ENCODE measurements at places on chromosomes 3 and 15. TPM values are rescaled to one million over a fixed set of nuclear protein-coding genes. Genes with fewer than 3 reads are reported as not detected.

- no peak overlapping the region for H3K4me3 ChIP-seq
- no peaks in the 10 kb centered on the region for H3K36me3 ChIP-seq
- H3K27ac ChIP-seq: no peak overlapping the region
- no peak for DNase-seq
- H3K4me1 ChIP-seq: no peaks in the 10 kb centered on the region
- peaks cover 38% of the 10 kb centered on the region for H3K27me3 ChIP-seq
Measured at GRCh38 chr3:102248981-102249705, 185.7 kb upstream of the ZPLD1 start.

DNA sequence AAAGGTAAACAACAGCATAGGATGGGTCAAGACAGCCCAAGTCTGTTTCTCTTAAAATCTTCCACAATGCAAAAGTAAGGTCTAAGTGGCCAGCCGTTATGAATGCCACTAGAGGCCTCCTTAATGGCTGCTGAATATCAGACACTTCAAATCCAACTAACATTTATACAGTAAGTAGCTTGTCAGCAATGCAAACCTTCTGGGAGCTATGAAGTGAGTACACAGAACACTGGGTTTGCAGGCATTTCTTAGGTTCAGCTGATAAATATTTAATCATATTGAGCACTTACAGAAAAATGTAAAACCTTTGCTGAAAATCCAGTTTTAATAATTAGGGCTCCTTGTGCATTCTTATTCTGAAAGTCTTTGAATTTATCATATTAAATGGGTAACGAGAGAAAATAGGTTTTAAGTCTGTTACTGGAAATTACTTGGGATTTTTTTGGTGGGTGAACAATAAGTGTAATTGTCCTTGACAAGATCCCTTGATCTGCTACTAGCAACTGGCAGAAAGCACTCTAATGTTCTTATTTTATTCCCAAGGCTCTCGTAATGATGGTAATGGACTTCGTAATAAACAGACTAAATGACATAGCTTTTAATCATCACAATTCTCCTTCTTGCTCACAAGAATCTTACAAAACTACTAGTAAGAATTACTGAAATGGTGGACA lies 141.7 kb upstream of the GPR149 start:
- no peak overlapping the region for H3K4me3 ChIP-seq
- H3K27ac ChIP-seq: no peak overlapping the region
- H3K27me3 ChIP-seq: no peaks in the 10 kb centered on the region
- no peak for DNase-seq
- H3K36me3 ChIP-seq: no peaks in the 10 kb centered on the region

GRCh38 chr3:16315623-16316022 lies 50.6 kb downstream of the OXNAD1 start:
- no peak overlapping the region for H3K27ac ChIP-seq
- DNase-seq: no peak
- peaks cover 27% of the 10 kb centered on the region for H3K36me3 ChIP-seq
- no peak overlapping the region for H3K4me3 ChIP-seq

NAA50 gene
- 71.8 TPM for total RNA-seq

DNA sequence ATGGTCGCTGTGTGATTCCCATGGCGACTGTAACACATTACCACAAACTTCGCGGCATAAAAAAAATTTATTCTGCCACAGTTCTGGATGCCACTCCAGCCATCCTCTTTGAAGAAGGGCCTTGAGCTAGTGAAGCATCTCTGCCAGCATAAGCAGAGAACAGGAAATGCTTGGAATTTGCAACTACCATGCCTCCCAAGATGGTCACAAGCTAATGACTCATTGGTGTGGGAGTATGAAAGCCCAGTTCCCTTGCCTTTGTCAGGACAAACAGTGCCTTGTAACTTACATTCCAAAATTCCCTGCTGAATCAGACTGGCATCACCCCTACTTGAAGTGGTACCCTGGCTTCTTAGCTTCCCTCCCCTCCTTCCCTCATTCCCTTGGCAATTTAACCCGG lies 129.7 kb downstream of the PROS1 start:
- DNase-seq: no peak
- H3K4me1 ChIP-seq: peaks cover 30% of the 10 kb centered on the region
- peaks cover 7% of the 10 kb centered on the region for H3K27me3 ChIP-seq

EXD1 gene
- not detected for total RNA-seq

DNA sequence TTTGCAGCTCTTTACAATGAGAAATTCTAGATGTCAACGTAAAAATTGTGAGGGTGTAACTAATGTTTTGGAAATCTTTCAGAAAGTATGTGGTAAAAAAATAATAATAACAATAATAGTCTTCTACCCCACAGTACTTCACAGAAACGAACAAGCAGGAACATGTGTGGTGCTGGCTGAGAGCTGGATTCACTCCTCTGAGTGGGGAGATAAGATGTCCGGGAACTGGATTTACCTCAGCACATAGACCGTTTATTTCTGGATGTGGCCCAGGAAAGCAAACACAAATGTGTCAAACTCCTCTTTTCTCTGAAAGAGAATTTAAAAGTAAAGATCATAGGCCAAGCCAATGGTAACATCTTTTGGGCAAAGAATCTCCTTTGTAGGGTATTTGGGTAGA lies 103.4 kb downstream of the SLC49A4 start:
- H3K4me1 ChIP-seq: peaks cover 11% of the 10 kb centered on the region
- H3K4me3 ChIP-seq: no peak overlapping the region
- H3K27me3 ChIP-seq: peaks cover 19% of the 10 kb centered on the region
- H3K36me3 ChIP-seq: no peaks in the 10 kb centered on the region
- no peak overlapping the region for H3K27ac ChIP-seq

PPM1L gene
- 8.5 TPM for total RNA-seq

ATG3 gene
- total RNA-seq: 41.2 TPM

- H3K27ac ChIP-seq: no peak overlapping the region
- DNase-seq: no peak
- H3K36me3 ChIP-seq: no peaks in the 10 kb centered on the region
- peaks cover 19% of the 10 kb centered on the region for H3K27me3 ChIP-seq
Measured at GRCh38 chr3:35857004-35857403, 217.7 kb downstream of the ARPP21 start.

- peaks cover 8% of the 10 kb centered on the region for H3K4me1 ChIP-seq
- H3K4me3 ChIP-seq: no peak overlapping the region
- H3K27ac ChIP-seq: no peak overlapping the region
- no peaks in the 10 kb centered on the region for H3K36me3 ChIP-seq
Measured at GRCh38 chr15:93709708-93710107, 521.7 kb upstream of the MCTP2 start.

DNA sequence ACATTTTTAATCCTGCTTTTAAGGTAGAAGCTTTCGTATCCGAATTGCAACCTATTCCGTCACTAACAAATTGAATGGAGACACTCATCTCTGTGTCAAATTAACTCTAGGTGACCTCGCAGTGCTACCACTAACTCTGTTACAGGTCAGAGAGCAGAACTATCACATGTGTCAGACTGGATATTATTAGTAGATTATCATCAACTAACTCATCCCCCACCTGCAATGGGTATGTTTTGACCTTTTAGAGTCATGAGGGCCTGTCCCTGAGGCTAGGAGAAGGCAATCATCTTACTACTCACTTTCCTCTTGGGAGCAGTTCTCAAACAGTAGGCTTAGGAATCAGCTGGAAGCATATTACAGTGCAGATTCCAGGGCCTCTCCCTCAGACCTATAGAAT lies 2.0 kb downstream of the GLDN start:
- no peak for DNase-seq
- H3K27ac ChIP-seq: no peak overlapping the region
- H3K4me3 ChIP-seq: no peak overlapping the region
- no peaks in the 10 kb centered on the region for H3K4me1 ChIP-seq

DNA sequence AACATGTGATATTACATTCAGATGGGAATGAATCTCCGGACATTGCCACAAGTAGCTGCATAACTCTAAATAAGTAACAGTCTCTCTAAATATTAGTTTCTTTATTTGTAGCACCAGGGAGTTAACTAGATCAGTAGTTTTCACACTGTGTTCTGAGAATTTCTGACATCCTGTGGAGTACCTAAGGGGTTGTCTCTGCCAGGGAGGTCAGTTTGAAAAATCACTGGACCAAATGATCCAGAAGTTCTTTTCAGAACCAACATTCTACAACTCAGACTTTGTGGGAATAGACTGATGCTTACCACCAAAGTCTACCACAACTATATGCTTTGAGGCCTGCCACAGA lies 9.0 kb upstream of the ILDR1 start:
- H3K4me1 ChIP-seq: no peaks in the 10 kb centered on the region
- DNase-seq: no peak
- peaks cover 3% of the 10 kb centered on the region for H3K27me3 ChIP-seq
- no peaks in the 10 kb centered on the region for H3K36me3 ChIP-seq

DNA sequence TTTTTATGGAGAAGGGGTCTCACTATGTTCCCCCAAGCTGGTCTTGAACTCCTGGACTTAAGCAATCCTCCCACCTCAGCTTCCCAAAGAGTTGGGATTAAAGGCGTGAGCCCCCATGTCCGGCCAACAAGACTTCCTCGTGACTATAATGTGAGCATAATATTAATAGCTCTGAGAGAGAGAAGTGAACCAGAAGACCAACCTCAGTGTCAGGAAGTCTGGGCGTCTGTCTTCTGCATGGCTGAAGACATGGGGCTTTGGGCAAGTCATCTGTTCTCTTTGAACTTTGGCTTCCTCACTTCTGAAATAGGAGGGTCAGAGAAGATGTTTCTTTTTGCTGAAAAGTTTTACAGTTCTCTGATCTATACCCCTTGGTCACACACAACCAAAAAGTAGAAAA lies 92.1 kb downstream of the SLC49A4 start:
- DNase-seq: no peak
- H3K36me3 ChIP-seq: peaks cover 3% of the 10 kb centered on the region
- no peak overlapping the region for H3K27ac ChIP-seq
- H3K27me3 ChIP-seq: no peaks in the 10 kb centered on the region
- H3K4me1 ChIP-seq: peaks cover 5% of the 10 kb centered on the region

QTRT2 gene
- total RNA-seq: 10.2 TPM

CHST14 gene
- 45.4 TPM for total RNA-seq

- no peak for DNase-seq
- H3K36me3 ChIP-seq: no peaks in the 10 kb centered on the region
- no peak overlapping the region for H3K27ac ChIP-seq
- peaks cover 5% of the 10 kb centered on the region for H3K4me1 ChIP-seq
Measured at GRCh38 chr15:38622304-38622703, 57.7 kb upstream of the RASGRP1 start.

TUSC7 gene
- total RNA-seq: not detected

GRCh38 chr15:69000725-69001503 lies 13.6 kb upstream of the NOX5 start:
- no peak overlapping the region for H3K27ac ChIP-seq
- H3K4me3 ChIP-seq: no peak overlapping the region
- H3K27me3 ChIP-seq: no peaks in the 10 kb centered on the region
- peaks cover 22% of the 10 kb centered on the region for H3K4me1 ChIP-seq

GRCh38 chr15:60426870-60427508 lies 29.2 kb upstream of the ANXA2 start:
- H3K36me3 ChIP-seq: peaks cover 7% of the 10 kb centered on the region
- no peaks in the 10 kb centered on the region for H3K27me3 ChIP-seq
- H3K4me3 ChIP-seq: peak overlapping the region; percentile 10
- peaks cover 56% of the 10 kb centered on the region for H3K4me1 ChIP-seq
- no peak for DNase-seq
- H3K27ac ChIP-seq: peak overlapping the region; percentile 82

- H3K27me3 ChIP-seq: no peaks in the 10 kb centered on the region
- H3K4me1 ChIP-seq: peaks cover 40% of the 10 kb centered on the region
- H3K4me3 ChIP-seq: no peak overlapping the region
- peaks cover 6% of the 10 kb centered on the region for H3K36me3 ChIP-seq
- peak overlapping the region; percentile 65 for H3K27ac ChIP-seq
Measured at GRCh38 chr3:30681649-30682211, 75.3 kb downstream of the TGFBR2 start.

SLC2A2 gene
- total RNA-seq: not detected

GRCh38 chr3:189799366-189799765 lies 168.2 kb downstream of the TP63 start:
- H3K4me1 ChIP-seq: no peaks in the 10 kb centered on the region
- no peak overlapping the region for H3K4me3 ChIP-seq
- no peak overlapping the region for H3K27ac ChIP-seq
- H3K27me3 ChIP-seq: peaks cover 11% of the 10 kb centered on the region

- DNase-seq: no peak
- no peak overlapping the region for H3K4me3 ChIP-seq
- peaks cover 5% of the 10 kb centered on the region for H3K27me3 ChIP-seq
- H3K36me3 ChIP-seq: no peaks in the 10 kb centered on the region
Measured at GRCh38 chr15:47588958-47589357, 128.3 kb upstream of the SEMA6D start.

DNA sequence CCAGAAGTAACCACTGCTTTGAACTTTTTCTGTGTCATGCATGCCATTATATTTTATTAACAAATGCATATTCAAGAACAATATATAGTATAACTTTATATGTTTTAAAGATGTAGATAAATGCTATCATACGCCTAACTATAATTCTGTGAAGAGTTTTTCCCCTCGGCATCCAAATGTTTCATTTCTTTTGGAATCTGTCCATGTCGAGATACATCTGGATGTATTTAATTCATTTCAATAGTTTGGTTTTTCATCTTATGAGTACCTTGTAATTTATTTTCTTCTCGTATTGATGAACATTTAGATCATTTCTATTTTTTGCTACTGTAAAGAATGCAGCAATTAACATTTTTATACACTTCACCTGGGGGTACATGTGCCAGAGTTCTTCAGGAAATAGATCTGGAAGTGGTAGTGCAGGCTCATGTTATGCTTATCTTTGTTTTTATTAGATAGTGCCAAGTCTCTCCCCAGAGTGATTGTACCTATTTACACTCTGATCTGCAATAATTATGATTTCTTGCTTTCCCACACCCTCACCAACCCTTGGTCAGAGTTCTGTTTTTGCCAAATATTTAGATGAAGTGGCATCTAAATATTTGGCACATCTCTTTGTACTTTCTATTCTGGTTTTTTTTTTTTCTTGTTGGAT lies 29.7 kb downstream of the USP13 start:
- H3K4me1 ChIP-seq: peaks cover 12% of the 10 kb centered on the region
- DNase-seq: no peak
- no peak overlapping the region for H3K27ac ChIP-seq
- no peak overlapping the region for H3K4me3 ChIP-seq

GRCh38 chr3:109109574-109109973 lies 8.4 kb downstream of the MORC1 start:
- peaks cover 9% of the 10 kb centered on the region for H3K27me3 ChIP-seq
- H3K4me3 ChIP-seq: no peak overlapping the region
- H3K4me1 ChIP-seq: no peaks in the 10 kb centered on the region
- H3K36me3 ChIP-seq: no peaks in the 10 kb centered on the region
- no peak for DNase-seq

ADAMTS9 gene
- total RNA-seq: 4.6 TPM

DNA sequence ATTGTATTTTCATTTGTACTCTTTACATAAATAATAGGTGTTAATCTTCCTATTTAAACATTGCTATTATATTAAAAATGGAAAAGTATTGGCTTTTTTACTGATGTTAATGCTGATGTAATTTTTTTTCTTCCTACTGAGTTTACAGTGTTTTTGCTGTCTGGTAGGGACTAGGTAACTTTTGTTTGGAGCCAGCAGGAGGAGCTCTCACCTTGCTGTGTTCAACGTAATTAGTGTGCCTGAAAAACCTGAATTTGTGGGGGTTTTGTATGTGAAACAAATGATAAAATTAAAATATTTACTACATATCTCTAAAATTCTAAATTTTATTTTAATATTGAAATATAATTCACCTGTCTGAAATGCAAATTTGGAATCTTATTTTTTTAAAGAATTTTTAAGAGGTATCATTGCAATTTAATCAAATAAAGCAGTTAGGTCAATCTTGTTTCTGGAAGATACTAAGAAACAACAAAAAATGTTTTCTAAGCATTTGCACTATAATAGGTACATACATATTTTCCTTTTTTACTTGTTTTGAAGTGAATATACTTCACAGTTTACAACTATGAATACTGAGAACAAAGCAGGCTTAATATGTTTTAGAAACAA lies 48.8 kb downstream of the EPHA6 start:
- no peak overlapping the region for H3K27ac ChIP-seq
- DNase-seq: no peak
- H3K4me1 ChIP-seq: no peaks in the 10 kb centered on the region
- no peaks in the 10 kb centered on the region for H3K36me3 ChIP-seq
